ENCODE measurements at places on chromosomes 6 and 20. TPM values are rescaled to one million over a fixed set of nuclear protein-coding genes. Genes with fewer than 3 reads are reported as not detected.

SYCP2L gene
- total RNA-seq, result not detected

CD24 gene
- total RNA-seq, result 0.28 TPM

RPS18 gene
- total RNA-seq, result 6,577 TPM

SPINT4 gene
- total RNA-seq, result not detected

TCP11 gene
- total RNA-seq, result 0.56 TPM

PXMP4 gene
- total RNA-seq, result 3.6 TPM

TAGAP gene
- total RNA-seq, result not detected

XKR7 gene
- not detected for total RNA-seq

MCCD1 gene
- not detected for total RNA-seq

PRND gene
- total RNA-seq, result not detected

NKAPL gene
- 0.83 TPM for total RNA-seq

RAD21L1 gene
- under 0.01 TPM for total RNA-seq

WFDC10B gene
- total RNA-seq, result not detected

DDX43 gene
- not detected for total RNA-seq

NKAIN2 gene
- total RNA-seq, result not detected

BPIFB2 gene
- total RNA-seq, result not detected

ZBP1 gene
- not detected for total RNA-seq

SLC32A1 gene
- total RNA-seq, result not detected

SMIM26 gene
- 42.8 TPM for total RNA-seq

- DNase-seq, result no peak
Measured at GRCh38 chr20:54162378-54163009, 11.3 kb downstream of the CYP24A1 start.

DNA sequence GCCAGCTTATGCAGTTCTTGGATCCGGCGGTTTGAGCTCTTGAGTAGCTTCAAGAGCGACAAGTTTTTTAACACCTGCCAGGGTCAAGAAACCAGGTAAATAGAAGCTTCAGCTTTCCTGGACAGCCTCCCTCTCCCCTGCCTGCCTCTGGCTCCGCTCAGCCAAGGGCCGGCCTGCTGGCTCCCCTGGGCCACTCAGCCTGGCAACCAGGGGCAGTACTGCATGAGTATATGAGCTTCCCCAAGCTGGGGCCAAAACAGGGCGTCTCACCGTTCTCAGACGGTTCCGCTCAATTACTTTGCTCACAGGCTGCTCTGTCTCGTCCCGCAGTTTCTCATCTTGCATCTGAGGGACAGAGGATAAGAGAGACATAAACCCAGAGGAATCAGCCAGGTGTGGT lies 856 bp downstream of the TP53TG5 start:
- DNase-seq, result no peak

GRCh38 chr6:706146-706545 lies 13.2 kb upstream of the EXOC2 start:
- DNase-seq, result no peak

- DNase-seq, result no peak
Measured at GRCh38 chr20:17850684-17851026, 117.9 kb downstream of the SNX5 start.

- DNase-seq, result no peak
Measured at GRCh38 chr20:59864726-59865125, 68.7 kb downstream of the SYCP2 start.

DNA sequence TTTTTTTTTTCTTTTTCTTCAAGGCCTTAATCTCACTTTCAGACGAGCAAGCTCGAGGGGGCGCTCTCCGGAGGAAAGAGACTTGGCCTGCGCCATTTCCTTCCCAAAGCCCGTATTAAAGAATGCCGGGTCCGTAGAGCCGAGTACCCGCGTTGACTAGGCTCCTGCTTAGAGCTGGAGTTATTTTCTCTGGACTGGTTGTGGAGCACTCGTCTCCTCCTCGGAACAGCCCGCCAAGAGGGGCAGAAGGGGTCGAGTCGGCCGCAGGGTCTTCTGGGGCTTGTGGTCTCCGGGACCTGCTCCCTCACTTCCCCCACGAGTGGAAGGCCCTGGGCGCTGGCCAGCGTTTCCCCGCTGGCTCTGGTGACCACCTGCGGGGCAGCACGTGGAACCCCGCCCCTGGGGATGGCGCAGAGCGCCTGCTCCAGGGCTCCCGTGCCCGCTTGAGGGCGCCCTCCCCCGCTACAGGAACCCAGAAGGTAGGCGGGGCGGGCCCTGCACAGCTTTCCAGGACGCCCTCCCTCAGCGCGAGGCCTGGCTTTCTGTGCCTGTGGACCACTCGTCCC lies 2.7 kb upstream of the MEI4 start:
- no peak for DNase-seq

DNA sequence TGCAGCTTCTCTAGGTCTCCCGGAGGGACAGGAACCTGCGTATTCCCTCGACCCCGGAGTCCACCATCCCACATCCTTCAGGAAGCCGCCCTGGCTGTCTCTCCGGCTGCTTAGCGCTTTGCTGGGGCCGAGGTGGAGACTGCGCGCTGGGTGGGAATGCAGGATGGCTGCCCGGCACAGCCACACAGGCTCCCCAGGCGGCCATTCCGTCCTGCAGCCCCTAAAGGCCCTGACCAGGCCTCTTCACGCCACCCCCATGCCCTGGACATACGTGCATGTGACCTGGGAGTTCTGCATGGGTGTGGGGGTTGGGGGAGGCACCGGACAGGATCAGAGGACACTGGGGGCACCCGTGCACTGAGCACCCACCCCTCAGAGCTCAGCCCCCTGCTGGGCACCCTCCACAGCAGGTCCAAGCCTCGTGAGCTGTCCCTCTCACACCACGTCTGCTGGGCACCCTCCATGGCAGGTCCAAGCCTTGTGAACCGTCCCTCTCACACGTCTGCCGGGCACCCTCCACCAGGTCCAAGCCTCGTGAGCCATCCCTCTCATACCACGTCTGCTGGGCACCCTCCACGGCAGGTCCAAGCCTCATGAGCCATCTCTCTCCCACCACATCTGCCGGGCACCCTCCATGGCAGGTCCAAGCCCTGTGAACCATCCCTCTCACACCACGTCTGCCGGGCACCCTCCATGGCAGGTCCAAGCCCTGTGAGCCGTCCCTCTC lies 40.4 kb upstream of the CHRNA4 start:
- no peak for DNase-seq

DNA sequence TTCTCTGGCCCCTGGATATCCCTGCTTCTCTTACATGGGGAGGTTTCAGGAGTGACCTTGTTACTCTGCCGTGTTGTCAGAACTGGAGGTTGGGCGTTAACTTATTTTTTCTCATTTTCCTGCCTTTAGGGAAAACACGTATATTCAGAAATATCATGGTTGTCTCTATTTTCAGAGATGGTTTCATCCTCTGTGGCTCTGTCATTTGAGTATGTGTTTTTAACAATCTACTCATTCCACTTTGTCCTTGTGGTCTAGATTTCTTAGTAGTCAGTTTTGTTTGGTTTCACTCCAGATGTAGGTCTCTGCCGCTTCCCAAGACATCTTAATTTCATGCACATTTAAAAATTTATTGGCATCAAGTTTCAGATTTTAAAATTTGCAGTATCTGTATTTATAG lies 45.9 kb downstream of the KCNS1 start:
- no peak for DNase-seq

DNA sequence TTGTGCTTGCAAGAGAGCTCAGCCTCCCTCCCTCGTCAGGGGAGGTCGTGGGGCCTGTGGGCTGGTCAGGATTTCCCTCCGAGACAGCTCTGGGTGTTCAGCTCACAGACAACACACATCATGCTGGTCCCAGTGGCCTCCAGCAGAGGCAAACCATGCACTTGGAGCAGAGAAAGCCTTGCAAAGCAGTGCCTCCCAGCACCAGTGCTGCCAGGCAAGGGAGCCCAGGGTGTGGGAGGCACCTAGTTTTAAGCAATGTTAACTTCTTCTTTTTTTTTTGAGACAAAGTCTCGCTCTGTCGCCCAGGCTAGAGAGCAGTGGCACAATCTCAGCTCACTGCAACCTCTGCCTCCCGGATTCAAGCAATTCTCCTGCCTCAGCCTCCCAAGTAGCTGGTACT lies 34.0 kb upstream of the INSM1 start:
- no peak for DNase-seq

- DNase-seq, result no peak
Measured at GRCh38 chr6:122484760-122485159, 13.2 kb upstream of the SERINC1 start.

- no peak for DNase-seq
Measured at GRCh38 chr6:1667805-1668175, 58.1 kb downstream of the FOXC1 start.

- DNase-seq, result peak; percentile 60
Measured at GRCh38 chr6:138618168-138618567, 118.9 kb upstream of the NHSL1 start.

- peak; percentile 89 for DNase-seq
Measured at GRCh38 chr6:4606821-4607704, 169.1 kb upstream of the CDYL start.

GRCh38 chr6:162200041-162200440 lies 527.5 kb downstream of the PRKN start:
- no peak for DNase-seq

- no peak for DNase-seq
Measured at GRCh38 chr6:78948785-78949184, 81.4 kb downstream of the IRAK1BP1 start.

DNA sequence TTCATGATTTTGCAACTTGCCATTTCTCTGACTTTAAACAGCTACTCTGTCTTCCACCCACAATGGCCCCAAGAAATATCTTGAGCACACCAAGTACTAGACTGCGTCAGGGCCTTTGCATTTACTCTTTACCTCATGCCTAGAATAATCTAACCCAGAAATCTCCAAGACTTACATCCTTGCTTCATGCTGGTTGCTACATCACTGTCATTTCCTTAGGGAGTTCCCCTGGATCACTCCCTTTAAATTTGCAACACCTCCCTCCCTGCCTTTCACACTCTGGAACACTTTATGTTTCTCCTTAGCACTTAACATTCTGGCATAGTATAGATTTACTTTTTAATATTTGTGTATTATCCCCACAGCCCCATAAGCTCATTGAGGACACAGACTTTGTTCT lies 4.9 kb upstream of the ELOVL5 start:
- no peak for DNase-seq

GRCh38 chr6:18748314-18748713 lies 361.2 kb downstream of the RNF144B start:
- no peak for DNase-seq

GRCh38 chr6:6716998-6717763 lies 128.7 kb downstream of the LY86 start:
- DNase-seq, result no peak

DNA sequence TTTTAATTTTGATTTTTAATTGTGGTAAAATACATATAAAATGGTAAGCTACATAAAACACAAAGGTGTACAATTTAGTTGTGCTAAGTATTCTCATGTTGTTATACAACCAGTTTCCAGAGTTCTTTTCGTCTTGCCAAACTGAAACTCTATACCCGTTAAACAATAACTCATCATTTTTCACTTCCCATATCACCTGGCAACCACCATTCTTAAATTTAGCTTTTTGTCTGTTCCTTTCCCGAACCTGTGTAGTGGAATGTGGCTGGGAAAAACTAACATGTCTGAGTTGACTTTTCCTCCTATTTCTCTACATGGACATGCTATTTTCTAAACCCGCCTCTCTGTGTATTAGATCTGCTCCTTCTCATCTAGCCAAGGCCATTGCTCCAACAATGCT lies 27.6 kb downstream of the RPRD1B start:
- DNase-seq, result no peak

GRCh38 chr20:25044660-25045342 lies 13.1 kb downstream of the ACSS1 start:
- DNase-seq, result no peak

- peak; percentile 69 for DNase-seq
Measured at GRCh38 chr6:7770111-7770510, 44.2 kb downstream of the BMP6 start.

- peak; percentile 46 for DNase-seq
Measured at GRCh38 chr6:141488488-141488887, 644.2 kb upstream of the GJE1 start.

DNA sequence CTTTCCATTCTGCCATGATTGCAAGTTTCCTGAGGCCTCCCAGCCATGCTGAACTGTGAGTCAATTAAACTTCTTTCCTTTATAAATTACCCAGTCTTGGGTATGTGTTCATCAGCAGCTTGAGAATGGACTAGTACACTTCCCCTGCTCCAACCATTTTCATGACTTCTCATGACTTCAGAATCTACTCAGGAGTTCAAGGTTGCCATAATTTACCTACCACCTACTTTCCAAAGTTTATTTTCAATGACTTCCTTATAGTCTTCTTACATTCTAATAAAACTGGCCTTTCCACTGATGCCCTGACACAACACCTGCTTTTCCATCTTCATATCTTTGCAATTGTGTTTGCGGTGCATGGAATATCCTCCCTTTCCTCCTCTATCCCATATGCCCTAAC lies 31.2 kb upstream of the PKIB start:
- no peak for DNase-seq
